ENCODE measurements at places on chromosomes 4 and X.

GRCh38 chr4:111066001-111066400 lies 443.1 kb upstream of the PITX2 start:
- no peak for DNase-seq

DNA sequence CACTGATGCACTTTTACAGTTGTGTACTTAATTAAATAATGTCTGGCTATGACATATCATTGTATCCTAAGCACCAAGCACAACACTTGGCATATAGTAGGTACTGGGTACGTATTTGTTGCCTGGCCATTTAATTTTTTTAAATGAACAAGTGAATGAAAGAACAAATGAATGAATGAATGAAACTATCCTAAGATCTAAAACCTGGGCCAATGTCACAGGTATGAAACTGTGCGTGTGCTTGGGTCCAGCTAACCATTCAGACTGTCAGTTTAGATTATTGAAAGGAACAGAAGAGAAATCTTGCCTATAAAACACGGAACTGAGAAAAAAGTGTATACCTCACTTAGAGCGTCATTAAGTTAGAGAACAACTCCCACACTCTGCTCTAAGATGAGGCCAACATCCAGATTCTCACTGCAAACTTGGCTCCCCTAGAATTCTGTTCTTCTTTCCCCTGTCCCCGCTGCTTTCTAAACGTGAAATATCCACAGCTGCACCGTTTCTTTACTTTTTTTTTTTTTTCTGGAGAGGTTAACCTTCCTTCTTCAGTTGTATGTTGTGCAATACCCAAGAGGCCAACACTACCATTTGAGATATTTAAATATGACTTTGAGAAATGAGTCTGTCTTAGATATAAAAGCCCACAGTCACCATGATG lies 17.3 kb upstream of the SEL1L3 start:
- DNase-seq = no peak

DNA sequence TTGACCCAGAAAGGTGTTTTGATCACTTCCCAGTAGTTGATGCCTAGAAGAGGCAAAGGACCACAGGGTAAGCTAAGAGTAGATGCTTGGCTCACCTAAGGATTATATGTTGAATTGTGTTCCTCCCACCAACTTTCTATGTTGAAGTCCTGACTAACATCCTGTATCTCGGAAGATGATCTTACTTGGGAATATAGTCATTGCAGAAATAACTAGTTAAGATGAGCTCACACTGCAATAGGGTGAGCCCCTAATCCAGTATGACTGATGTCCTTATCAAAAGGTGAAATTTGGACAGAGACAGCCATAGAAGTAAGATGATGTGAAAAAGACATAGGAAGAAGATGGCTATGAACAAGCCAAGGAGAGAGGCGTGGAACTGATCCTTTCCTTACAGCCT lies 3.3 kb upstream of the HMGB2 start:
- no peak for DNase-seq

- DNase-seq = no peak
Observed at GRCh38 chrX:38103857-38104812, 97.8 kb downstream of the SYTL5 start.

DNA sequence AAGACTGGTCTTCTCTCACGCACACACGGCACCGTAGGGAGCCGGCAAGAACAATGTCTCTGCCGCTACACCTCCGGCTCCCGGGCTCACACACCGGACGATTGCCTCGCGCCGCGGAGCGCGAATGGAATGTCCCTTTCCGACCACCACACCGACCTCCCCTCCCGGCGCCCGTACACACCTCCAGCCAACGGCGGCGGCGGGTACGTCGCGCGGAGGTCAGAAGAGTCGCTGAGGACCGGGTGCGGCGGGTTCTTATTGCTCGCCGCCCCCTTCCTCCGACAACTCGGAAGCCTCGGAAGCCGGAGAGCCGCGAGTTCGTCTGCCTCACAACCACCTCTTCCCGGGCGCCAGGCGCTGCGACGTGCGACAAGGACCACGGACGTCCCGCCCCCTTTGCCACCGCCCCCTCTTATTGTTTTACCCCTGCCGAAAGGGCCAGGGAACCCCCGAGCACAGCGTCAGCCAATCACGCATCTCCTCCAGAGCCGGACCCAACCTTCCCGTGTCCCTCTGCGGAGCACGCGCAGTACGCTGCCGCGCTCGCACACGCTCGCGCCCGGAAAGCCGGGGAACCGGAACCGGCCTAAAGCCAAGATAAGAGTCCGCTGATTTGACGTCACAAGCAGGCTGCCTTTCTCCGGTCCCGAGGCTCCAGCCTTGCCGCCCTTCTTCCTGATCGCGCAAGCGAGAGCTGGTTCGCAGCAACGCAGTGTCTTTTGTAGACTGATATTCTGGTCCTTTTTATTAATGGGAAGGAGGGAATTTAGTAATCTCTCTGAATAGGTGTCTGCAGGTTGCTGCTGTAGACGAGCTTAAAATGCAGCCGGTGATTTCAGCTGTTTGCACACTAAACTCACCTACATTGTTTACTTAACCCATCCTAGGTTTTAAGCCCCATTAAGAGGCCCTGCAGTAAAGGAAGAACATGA lies at the start of gene G3BP2:
Gene G3BP2, minus strand, starts transcription at position 385 of the 932 bp plus-strand sequence. CDS start 11,386 bp downstream, outside the sequence.
- peak; percentile 96 for DNase-seq

DNA sequence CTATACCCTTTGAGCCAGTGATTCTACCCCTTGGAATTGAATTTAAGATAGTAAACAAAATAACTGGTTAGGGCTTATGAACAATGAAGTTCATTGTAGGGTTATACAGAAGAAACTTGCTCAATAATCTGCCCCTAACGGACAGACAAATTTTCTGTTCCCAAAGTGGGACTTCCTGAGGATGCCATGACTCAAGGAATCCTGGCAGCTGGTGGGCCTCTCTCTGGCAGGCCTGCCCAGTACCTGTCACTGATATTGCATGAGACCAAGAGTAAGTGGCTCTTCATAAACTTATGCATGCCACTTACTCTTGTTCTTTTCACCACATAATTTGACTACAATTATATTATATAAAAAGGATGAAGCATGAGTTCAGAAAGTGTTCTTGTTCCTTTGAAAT lies 41.5 kb downstream of the GPRIN3 start:
- no peak for DNase-seq

GRCh38 chr4:20544645-20545044 lies 155.6 kb upstream of the PACRGL start:
- no peak for DNase-seq

GRCh38 chr4:95831166-95831565 lies 8.7 kb upstream of the PDHA2 start:
- no peak for DNase-seq

- DNase-seq = no peak
Observed at GRCh38 chrX:8760021-8760420, 28.1 kb upstream of the ANOS1 start.

- no peak for DNase-seq
Observed at GRCh38 chrX:11480626-11481025, 185.1 kb downstream of the ARHGAP6 start.

DNA sequence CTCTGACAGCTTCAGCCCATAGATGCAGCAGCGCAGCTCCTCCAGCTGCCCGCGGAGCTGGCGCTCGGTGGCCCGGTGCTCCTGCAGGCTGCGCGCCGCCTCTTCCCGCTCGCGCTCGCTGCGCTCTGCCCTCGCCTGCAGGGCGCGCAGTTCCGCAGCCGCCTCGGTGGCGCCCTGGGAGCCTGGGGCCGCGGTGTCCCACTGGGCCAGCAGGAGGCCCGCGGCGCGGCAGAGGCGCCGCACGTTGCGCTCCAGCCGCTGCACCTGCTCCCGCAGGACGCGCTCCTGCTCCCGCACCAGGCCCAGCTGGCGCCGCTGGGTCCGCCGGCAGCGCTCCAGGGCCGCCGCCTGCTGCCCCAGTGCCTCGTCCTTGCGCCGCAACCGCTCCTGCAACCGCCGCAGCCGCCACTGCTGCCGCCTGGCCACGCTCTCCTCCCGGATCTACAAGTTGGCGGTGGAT lies 10.1 kb downstream of the C4orf50 start:
- no peak for DNase-seq
